ENCODE measurements at places on chromosomes 7 and 10.

DNA sequence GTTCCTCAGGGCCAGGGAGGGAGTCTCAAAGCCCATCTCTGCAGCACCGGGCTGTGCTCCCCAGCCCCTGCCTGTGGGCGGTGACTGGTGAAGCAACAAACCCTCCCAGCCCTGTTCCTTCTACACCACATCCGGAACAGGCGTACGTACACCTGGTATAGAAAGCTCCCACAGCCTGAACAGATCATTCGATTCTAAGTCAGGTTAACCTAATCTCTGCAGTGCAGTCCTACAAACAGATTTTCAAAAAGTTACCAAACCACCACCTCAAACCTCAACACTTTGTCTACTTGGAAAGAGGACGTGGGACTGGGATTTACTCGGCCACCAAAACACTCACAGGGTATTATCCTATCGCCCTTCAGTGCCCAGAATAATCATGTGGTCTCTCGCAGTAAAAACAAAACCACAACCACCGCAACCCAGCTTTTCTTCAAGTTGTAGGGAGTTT lies 238.4 kb downstream of the DIP2C start:
- no peak for DNase-seq

GRCh38 chr10:109126541-109126940 lies 796.8 kb downstream of the XPNPEP1 start:
- DNase-seq = no peak

DNA sequence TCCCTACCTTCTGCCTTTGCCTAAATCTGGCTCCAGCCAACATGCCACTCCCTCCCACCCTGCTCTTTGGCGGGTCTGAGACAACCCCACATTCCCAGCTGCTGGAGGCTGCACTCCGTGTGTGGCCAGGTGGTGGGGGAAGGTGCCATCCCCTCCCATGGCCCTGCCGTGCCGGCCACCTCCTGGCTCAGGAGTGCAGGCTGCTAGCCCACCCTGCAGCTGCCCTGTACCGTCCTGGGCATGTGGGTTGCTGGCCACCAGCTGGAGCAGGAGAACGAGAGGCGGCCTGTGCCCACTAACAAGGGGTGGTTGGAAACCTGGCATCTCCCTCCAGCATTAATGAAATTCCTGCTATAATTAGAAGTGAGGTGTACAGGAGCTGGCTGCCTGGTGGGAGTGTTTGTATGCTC lies 97.6 kb downstream of the ZMIZ1 start:
- DNase-seq = no peak

DNA sequence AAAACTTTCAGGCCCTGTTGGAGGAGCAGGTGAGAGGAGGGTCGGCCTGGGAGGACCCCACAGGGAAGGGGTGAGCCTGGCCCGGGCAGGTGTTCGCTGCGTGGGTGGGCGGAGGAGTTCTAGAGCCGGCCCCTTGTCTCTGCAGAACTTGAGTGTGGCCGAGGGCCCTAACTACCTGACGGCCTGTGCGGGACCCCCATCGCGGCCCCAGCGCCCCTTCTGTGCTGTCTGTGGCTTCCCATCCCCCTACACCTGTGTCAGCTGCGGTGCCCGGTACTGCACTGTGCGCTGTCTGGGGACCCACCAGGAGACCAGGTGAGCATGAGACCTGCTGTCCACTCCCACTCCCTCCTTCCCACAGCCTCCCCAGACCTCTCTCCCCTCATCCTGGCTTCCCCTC lies 5.6 kb downstream of the ZNHIT1 start:
- no peak for DNase-seq

GRCh38 chr10:36302086-36302485 lies 660.0 kb upstream of the FZD8 start:
- no peak for DNase-seq

GRCh38 chr7:142445019-142445686 lies 187.3 kb upstream of the PRSS58 start:
- DNase-seq = peak; percentile 80

DNA sequence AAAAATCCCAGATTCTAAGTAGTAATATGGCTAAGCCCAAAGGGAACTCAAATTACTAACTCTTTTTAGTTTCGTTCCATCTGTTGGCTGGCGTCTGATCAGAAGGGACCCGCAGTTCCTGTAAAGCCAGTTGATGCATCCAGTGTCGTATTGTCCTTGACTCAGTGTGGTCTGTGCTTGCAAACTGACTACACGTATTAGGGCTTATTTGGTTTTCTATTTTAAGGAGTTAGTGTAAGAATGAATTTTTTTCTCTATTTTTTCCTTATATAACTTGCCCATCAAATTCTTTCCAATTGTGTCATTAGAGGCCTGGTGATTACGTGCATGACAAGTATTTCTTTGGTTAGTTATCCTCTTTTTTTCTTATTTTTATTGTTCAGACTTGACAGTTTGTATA lies 9.7 kb downstream of the ABCA13 start:
- DNase-seq = no peak

DNA sequence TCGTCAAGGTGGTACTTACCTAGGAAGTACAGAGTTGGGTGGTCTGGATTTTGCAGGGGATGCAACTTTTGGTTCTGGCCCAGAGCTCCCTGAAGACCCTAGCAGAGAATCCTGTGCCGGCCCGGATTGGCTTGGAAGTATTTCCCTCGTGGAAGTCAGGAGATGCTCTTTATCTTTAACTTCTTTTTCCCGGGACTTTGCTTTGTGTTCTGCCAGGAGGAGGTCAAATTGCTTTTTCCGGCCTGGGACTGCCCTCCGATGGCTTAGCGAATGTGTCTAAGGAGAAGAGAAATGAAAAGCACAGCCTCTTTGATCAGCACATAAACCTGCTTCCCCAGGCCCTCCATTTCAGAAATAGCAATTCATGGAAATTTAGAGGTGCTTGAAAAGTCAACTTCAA lies 57.0 kb upstream of the EFCAB10 start:
- DNase-seq = no peak

DNA sequence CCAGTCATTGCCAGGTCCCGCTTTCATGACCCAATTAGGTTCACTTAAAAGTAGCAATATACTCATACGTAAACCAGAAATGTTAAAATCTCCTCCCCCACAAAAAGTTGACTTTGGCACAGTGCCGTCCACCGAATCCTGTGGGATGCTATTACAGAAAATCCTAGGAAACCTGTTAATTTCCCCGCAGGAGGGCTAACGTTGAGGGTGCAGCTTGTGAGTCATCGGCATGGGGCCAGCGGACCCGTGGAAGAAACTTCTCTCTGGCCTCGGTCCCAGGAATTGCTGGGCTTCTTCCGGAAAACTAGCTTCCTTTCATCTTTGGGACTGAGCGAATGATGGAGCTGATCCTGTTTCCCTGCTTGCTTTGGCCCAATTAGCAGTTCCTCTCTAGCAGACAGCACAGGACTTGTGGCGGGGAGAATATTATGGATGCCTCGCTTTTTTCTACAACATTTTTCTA lies 13.5 kb downstream of the CRYGN start:
- no peak for DNase-seq

DNA sequence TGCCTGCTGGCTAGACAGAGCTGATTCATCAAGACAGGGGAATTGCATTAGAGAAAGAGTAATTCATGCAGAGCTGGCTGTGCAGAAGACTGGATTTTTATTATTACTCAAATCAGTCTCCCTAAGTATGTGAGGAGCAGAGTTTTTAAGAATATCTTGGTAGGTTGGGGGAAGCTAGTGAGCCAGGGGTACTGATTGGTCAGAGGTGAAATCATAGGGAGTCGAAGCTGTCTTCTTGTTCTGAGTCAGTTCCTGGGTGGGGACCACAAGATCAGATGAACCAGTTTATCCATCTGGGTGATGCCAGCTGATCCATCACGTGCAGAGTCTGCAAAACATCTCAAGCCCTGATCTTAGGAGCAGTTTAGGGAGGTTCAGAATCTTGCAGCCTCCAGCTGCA lies 39.8 kb downstream of the FOXI2 start:
- no peak for DNase-seq

DNA sequence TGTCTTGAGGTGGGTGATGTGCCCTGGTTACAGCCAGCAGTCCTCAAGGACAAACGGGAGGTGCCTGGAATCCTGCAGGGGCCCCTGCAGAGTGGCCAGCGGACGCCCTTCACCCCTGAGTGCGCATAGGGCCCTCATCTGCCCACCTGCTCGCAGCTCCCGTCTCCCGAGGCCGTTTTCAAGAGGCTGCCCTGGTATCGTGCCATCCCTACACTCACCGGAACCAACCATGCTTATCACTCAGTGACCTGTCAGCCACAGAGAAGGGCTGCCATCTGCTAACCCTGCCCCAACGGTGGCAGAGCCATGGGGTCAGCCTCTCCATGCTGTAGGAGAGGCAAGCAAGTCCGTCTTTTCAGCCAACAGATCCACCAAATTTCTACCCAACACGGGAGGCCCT lies 122.0 kb downstream of the FAM53B start:
- DNase-seq = no peak

- no peak for DNase-seq
Observed at GRCh38 chr10:3468919-3469638, 296.5 kb upstream of the PITRM1 start.

GRCh38 chr10:35644050-35644950 lies 2.2 kb upstream of the FZD8 start:
- DNase-seq = peak; percentile 32

GRCh38 chr7:29214816-29215215 lies 20.2 kb downstream of the CHN2 start:
- no peak for DNase-seq

DNA sequence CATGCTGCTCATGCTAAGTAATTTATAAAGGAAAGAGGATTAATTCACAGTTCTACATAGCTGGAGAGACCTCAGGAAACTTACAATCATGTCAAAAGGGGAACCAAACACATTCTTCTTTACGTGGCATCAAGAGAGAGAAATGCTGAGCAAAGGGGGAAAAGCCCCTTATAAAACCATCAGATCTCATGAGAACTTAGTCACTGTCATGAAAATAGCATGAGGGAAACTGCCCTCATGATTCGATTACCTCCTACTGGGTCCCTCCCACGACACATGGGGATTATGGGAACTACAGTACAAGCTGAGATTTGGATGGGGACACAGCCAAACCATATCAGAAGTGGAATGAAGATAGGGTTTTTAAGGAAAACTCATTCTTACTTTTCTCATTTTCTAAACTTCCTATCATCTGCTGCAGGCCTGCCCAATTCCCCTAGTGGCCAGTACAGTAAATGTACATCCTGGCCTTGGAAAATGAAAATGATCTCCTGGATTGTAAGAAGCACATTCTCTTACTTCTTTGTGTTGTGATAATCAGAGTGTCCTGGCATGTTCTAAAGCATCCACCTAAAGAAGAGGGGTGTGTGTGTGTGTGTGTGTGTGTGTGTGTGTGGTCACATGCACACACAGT lies 421.5 kb downstream of the LRMDA start:
- no peak for DNase-seq

DNA sequence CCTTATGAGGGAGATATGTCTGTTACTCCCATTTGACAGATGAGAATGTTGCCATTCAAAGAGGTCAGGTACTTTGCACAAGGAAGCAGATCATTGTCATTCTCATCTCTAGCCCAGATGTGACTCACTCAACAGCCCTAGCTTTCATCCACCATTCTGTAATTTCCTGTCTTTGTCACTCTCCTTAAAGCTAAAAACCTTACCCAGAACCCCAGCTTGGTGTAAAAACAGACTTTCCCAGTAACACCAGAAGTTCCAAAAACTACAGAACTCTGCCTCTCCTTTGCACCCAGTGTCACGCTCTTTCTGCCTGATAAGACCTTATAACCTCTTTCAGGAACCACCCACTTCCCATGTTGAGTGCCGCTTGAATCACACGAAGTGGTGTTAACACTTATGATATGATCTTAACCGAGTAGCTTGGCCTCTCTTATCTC lies 89.1 kb upstream of the SP4 start:
- no peak for DNase-seq

- DNase-seq = no peak
Observed at GRCh38 chr10:121411004-121411403, 187.2 kb downstream of the FGFR2 start.

DNA sequence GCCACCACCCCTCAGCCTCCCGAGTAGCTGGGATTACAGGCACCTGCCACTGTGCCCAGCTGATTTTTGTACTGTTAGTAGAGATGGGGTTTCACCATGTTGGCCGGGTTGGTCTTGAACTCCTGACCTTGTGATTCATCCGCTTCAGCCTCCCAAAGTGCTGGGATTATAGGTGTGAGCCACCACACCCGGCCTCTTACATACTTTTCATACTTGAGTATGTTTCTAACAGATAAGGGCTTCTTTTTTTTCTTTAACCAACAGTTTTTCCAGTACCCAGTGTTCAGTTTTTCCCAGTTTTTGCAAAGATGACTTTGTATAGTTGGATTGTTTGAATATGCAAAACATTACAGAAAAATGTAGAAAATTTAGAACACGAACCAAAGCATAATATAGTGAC lies 7.7 kb downstream of the EIF4H start:
- DNase-seq = no peak

DNA sequence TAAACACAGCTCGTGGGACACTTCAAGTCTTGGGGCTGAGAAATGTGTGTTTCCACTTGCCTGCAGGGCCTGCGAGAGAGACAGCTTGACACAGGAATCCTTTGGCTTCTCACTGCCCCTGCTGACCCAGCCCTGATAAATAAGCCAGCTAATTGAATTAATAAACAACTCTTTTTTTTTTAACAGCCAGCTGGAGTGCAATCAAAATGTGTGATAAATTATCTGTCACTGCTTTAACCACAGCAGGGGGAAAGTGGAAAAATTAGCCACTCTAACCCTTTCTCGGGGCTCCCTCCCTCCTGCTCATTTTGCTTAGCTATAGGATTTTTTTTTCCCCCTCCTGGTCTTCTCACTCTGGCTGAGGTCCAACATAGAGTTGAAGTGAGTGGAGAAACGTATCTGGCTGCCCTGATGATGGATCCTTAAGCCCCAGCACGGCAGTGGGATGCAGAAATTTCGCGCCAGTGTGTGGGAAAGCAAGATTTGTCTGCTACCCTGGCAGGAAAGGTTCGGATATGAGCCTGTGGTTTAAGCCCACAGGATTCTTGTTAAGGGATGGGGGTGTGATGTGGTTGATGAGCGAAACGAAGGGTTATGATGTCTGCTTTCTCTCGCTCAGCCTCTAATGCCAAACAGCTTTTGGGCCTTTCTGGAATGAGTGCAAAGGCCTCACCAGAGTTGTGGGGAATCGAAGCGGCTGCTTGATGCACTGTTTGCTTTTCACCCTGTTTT lies 173.8 kb downstream of the TRIL start:
- no peak for DNase-seq

DNA sequence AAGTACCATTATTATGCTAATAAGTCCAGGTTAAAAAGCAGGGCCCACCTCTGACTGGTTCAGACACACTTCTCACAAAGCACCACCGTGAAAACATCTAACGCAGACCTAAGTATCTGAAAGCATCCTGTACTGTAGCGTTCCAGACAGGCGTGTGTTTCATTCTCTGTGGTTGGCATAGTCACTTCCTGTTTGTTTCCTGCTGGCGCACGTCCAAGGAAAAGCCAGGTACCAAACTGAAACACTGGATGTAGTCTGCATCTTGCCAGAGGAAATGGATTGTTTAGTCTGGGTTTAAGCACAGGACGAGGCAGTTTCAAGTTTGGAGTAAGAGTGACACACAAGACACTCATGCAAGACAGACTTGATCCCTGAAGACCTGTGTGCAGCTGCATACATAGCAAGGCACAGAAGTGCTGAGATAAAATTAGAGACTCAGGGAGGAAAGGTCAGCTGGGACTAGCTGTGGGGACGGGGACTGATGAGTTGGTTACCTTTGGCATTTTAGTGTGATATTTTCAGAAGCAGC lies 23.3 kb downstream of the BPGM start:
- no peak for DNase-seq
